ENCODE measurements at places on chromosomes 3 and 15.

DNA sequence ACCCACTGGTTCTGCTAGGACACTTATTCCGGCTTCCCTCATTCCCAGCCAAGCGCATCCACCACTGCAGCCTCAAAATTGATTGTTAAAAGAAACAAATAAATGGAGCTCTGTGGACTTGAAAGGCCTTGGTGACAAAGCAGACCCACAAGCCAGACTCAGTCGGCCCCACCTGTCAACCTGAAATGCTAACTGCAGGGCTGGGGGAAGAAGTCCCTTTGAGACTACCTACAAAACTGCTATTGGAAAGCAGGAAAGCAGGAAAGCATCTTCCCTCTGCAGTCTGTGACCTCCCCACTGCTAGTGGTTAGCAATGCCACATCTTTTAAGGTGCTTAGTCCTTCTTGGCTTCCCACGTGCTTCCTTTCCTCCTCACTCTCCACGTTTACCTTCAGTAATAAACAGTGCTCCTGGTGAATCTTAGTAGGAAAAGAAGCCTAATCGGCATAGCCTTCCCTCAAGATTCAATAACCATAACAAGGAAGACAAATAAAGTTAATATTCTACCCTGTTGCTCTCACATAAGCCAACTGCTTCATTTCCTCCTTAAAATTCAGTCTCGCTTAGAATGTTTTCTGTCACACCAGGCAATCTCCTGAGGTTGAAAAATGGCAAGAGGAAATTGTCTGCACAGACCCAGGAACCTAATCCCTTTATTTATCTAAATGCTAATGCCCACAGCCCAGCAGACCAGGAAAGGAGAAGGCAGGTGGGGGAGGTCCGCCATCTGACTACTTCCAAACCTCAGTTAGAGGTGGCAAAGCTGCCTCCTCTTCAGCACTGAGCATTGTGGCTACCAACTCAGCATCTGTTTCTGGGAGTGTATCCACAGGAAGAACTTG, 296.2 kb downstream of the NEK10 start:
- no peak for DNase-seq

DNA sequence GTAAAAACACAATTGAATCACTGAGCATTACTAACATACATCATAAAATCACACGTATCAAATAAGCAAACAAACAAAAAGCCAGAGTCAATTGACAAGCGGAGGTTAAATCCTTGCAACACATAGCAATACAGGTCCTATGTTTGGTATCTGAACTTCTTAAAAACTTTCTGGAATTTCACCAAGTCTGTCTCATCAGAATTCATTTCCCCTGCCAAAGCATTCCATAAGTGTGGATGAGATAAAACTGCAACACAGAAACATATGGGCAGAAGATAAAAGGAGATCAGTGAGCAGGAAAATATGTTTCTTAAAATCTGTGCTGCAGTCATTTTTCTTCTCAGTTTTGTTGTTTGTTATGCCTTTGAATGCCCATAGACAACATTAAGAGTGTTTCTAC, 1155.5 kb downstream of the TBL1XR1 start:
- no peak for DNase-seq

DNA sequence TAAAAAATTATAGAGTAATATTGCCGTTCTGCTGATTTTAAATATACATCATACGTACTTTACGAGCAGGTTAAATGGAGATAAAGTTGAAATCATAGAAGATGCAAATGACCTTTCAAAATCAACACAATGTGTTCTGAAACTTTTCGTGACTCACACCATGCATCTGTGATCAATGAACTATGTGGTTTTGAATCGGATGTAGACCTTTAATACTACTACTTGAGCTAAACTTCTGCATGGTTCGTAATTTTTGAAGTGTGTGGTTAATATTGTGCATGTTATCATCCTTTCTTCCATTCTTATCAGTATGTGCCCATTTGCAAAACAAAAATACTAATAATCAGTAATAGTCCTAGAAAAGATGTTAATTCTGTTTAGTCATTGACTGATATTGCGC, 58.9 kb downstream of the GASK1A start:
- no peak for DNase-seq

DNA sequence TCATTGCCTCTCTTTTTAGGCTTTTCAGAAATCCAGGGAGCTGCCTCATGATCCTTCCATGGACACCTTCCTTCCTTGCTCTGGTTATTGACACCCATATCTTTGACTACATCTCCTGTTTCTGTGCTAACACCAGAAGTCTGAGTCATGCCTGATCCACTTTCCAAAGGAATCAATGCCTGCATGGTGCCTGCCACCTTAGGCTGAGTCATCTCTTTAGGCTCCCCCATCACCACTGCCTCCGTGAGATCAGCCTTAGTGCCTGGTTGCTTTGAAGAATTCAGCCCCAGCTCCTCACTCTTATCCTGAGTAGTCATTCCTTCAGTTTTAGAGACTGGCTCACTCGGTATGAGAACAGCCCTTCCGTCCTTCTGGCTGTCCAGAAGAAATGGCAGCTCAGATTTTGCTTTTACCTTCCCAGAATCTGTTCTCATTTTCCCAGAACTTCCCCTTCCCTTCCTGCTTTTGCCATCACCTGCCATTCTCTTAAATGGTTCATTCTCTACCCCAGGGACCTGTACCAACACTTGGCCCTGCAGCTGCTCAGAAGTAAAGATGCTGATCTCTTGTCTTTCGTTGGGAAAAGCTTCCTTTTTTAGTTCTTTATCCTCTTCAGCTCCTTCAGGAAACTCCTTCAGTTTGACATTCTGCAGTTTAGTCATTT, 105.3 kb downstream of the MAP4 start:
- no peak for DNase-seq

DNA sequence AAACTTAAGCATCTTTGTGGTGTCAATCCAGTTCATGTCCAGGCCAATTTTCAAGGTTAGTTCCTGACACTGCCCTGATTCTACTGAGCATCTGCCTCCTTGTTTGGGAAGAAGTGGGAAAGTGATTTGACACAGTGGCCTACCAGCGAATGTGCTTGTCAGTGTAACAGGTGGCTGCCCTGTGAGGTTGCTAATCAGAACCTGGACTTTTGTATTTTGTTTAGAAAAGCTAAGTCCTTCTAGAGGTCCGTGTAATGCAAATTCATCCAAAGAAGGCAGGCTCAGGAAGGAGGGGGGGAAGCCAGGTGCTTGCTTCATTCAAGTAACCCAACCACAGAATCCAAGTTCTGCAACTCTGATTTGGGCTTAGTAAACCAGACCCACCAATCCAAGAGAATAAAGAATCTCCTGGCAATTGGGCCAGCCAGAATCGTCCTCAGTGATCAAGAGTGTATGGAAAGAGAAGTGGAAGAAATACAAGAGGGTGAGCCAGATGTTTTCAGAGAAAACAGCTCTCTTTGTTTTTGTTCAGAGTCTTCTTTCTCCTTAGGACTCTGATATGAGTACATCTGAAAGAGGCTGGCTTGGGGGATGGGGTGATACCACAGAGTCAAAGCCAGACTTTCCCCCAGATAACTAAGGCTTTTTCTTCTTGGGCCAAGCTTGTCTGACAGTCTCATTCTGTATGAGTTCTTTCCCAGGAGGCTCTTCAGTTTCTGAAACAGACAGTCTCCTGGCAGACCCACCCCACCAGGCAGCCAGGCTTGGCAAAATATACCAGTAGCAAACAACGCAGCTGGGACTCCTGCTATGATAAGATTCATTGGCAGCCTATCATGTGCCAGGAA, 508.9 kb upstream of the TBL1XR1 start:
- peak; percentile 77 for DNase-seq

DNA sequence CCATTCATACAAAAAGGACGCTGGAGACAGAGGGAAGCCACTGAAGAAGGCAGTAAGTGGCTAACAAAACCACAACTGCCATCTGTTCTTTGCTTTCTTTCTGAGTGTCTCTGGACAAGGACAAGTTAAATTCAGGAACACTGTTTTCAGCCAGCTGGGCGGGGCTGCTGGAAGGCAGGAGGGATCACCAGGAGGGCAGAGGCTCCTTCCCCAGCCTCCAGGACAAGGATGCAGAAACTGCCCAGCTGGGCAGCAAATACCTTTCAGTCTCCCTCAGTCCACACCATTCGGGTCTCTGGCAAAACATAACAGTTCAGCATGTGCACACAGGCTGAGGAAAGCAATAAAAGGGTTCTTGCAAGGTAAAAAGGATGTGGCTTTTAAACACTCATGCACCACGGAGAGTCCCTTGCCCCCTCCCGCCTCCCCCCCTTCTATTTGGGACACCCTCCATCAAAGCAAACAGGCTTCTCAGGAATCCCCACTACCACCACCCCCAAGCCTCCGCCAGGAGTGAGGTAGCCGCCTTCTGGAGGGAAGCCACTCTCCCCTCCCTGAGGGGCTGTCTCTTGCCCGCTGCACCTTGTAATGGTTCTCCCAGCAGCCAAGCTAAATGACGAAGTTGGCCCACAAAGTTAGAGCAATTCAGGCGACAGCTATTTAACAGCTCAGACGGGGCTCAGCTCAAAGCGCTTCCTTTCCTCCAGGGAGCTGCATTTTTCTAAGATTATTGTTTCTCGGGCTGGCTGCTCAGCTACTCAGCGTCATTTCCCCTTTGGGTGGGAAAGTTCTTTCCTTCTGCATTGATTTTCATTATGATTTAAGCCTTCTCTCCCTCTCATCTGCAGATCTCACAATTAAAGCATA, 3.8 kb downstream of the HEG1 start:
- DNase-seq, result peak; percentile 81

DNA sequence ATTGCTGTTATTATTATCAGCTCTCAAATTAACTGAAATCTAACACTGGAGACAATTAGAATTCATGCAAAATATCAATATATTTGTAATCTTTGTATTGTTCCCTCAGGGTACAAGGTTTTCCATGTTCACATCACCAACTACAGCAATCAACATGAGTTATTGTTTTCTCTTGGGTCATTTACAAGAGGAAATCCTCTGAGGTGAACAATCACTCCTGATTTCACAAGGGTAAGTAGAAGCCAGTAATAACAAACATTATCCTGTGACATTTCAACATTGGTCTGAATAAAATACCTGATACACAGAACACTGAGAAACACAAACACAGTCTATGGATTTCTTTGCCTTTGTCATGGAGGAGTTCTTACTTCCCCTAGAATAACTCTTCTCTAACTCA, 174.0 kb downstream of the SUCNR1 start:
- DNase-seq, result no peak

- DNase-seq, result no peak
Observed at GRCh38 chr3:28039829-28040228, 201.6 kb upstream of the CMC1 start.

- no peak for DNase-seq
Observed at GRCh38 chr15:69510556-69510955, 57.9 kb downstream of the RPLP1 start.

DNA sequence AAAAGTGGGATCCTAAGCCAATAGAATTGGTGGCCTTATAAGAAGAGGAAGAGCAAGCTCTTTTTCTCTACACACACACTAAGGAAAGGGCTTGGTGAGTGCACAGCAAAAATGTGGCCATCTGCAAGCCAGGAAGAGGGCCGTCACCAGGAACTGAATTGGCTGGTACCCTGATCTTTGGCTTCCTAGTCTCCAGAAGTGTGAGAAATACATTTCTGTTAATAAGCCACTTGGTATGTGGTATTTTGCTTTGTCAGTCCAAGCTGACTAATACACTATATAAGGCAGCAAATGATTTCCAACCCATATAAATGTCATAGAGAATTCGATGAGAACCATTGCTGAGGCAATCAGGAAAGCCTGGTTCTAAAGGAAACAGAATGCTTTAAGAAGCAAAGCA, 816.3 kb upstream of the SEMA6D start:
- no peak for DNase-seq

GRCh38 chr3:127761441-127761801, 60.9 kb downstream of the MGLL start:
- no peak for DNase-seq

- no peak for DNase-seq
Observed at GRCh38 chr3:126666658-126667528, 12.0 kb upstream of the TXNRD3 start.

- DNase-seq, result no peak
Observed at GRCh38 chr3:108420926-108421325, 89.5 kb downstream of the MYH15 start.

DNA sequence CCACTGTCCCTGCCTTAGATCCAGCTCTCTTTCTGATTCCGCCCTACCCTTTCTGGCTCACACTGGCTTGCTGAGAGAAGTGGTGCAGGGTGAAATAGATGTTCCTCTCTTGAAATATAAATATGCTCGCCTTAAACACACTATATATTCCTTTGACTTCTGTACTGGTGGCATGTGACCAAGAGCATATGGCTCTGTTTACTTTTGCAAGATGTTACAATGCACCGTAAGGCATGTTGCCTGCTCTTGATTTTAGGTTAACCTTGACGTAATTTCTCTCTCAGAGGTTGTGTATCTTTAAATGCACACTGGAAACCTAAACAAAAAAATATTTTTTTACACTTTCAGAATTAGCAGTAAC, 749 bp downstream of the RSRC1 start:
- DNase-seq, result no peak

- no peak for DNase-seq
Observed at GRCh38 chr3:42289026-42289425, 23.0 kb upstream of the CCK start.

- peak; percentile 74 for DNase-seq
Observed at GRCh38 chr15:69060041-69060481, 45.6 kb downstream of the NOX5 start.

- no peak for DNase-seq
Observed at GRCh38 chr3:146334151-146334550, 83.2 kb upstream of the PLSCR4 start.

DNA sequence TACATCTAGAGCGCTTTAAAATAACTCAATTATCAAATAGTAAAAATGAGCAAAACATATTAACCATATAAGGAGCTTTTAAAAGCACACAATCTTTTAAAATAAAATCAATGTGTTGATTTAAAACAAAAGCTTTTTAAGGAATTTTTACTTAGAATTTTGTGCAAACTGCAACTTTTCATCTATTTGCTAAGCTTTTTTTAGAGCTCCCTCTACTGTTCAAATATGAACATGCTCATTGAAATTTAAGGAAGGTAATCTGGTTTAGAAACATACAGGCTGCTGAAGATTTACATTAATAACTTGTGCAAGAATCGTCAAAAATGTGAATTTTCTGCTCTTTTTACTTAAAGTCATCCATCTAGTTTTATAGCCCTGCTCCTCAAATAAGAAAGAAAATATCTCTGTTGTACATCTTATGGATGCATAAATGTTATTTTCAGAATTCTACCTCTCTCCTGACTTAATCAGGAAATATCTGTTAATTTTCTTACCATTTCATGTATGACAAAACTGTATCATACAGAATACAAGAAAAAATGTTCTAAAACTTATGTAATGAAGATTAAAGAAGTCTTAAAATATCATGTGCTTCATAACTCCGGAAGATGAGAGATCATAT, 469.4 kb upstream of the ROBO2 start:
- no peak for DNase-seq

GRCh38 chr3:159130108-159130507, 328.3 kb downstream of the MFSD1 start:
- DNase-seq, result no peak
